Left lobe of liver (tissue), 2 donors: ENCODE measurements at places on chromosomes 5 and 9.

DNA sequence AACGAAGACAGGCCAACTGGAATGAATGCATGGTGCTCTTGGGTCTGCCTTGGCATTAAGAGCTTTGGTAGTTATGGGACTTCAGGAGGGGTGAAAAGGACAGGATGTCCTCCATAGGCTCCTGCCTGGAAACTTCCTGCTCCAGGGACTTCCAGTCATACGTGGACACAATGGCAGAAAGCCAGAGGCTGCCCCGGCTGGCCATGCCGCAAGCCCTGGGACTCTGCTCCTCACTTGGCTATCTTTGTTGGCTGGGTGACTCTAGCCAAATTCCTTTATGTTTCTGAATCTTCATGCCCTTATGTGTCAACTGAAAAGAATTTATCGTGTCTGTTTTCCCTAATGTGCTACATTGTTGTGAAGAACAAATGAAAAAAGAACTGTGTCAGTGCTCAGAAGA is 136.9 kb downstream of the SIL1 start:
- DNase-seq = peak; percentile 87

DNA sequence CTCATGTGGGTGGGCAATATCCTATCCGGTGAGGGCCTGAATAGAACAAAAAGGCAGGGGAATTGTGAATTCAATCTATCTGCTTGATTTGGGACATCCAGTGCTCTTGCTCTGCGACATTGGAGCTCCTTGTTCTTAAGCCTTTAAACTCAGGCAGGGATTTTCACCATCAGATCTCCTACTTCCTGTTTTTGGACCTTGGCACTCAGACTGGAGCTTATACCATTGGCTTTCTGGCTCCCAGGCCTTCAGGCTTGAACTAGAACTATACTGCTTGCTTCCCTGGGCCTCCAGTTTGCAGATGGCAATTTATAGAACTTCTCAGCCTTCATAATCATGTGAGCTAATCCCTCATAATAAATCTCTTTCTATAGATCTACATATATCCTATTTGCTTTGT is 134.3 kb upstream of the CLINT1 start:
- no peak for DNase-seq

DNA sequence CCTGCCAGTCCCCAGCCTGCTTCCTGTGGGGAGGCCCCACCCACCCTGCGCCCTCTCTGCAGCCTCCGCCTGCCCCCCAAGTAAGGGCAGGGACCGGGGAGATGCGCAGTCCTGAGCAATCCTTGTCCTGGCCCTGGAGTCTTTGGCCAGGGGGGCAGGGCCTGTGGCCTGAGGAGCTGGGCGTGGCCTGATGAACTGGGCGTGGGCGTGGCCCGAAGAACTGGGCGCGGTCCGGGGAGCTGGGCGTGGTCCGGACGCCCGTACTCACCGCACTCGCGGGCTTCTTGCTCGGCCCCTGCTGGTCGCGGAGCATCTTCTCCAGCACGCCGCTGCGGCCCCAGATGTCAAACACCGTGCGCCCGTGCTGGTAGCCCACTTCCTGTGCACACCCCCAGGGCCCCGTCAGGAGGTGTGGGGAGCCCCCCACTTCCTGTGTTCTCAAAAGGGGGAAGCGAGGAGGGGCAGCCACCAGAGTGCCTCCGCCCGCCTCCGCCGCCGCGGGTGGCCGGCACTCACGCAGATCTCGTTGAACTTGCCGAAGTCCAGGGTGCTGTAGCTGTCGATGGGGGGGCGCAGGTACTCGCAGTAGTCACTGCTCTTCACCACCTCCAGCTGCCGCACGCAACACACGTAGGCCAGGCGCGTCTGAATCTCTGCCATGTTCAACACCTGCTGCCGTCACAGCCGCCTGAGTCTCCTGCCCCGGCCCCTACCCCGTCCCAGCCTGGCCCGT is 2.7 kb upstream of the NSMF start:
- DNase-seq = no peak

DNA sequence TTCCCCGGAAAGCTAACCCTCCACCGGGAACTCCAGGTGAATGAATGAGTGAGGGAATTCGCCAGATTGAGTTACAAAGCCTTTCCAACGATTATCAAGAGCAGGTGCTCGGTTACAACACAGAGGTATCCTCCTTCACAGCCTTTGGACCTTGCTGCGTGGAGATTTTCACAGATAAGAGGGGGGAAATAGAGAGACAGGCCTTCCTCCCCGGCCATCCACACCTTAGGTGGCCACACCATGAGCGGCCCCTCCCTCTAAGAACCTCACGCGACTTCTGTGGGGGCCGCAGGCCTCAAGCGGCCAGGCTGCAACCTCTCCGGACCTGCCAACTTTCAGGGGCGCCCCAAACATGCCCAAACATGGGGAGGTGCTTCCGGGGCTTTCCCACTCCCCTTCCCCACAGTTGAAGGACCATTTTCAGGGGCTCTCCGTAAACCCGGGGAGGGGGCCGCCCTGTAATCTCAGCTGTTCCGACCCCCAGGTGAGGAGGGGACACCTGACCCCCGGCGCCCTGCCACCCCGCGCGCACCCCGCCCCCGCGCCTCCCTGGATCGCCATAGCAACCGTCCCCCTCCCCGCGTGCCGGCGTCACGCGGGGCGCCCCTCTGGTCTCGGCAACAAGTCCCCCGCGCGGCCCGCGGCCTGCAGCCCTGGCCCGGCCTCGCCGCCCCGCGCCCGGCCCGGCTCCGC is 603 bp downstream of the DENND1A start:
- DNase-seq = peak; percentile 66

- peak; percentile 66 for DNase-seq
Observed at GRCh38 chr9:69122549-69123141, 51.4 kb upstream of the TJP2 start.

DNA sequence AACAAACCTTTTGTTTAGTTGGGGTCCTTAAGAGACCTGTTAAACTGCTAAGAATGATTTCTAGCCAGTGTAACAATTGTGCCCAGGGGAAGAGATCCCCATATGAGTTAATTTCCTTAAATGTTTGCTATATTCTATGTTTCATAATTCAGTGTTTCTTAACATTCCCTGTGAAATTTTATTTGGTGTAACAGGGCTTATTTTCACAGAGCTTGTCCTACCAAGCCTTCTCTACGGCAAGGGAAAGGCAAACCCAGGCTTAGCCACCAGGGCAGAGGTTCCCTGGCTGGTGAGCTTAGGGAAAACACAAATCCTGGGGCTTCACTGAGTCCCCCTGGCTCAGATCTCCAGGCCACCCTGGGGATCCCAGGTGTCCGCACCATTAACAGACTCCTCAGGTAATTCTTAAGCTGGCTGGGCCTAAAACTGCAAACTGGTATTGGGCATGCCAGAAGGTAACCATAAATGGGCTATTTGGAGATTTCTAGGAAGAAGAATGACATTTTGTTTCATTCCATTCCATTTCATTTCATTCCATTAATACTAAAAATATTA is 17.0 kb upstream of the LCP2 start:
- no peak for DNase-seq

- DNase-seq = peak; percentile 43
Observed at GRCh38 chr5:435961-436640, 6.9 kb upstream of the EXOC3 start.

DNA sequence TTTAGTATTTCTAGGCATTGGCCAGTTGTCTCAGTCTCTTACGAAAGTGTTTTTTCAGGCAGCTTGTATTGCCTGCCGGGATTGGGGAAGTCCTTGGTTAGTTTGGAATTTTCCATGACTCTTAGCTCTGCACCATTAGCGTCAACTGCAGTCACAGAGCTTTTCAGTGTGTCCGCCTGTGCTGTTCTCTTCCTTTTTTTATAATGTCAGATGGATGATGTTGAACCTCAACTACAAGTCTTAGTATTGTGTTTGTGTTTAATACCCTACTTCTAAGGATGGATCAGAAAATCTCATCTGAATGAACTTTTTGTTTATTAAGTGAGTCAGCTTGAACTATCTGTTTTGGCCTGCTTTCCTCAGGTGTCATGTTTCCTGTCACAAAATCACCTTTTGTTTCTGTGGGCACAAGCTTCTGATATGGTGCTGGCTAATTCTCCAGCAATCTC is 33.1 kb downstream of the ATP6V0E1 start:
- peak; percentile 48 for DNase-seq

- DNase-seq = no peak
Observed at GRCh38 chr9:27427272-27427643, 96.8 kb upstream of the IFNK start.

GRCh38 chr5:15441433-15442192 is 58.4 kb upstream of the FBXL7 start:
- DNase-seq = no peak

GRCh38 chr9:108837530-108837929 is 18.3 kb downstream of the ACTL7B start:
- no peak for DNase-seq

DNA sequence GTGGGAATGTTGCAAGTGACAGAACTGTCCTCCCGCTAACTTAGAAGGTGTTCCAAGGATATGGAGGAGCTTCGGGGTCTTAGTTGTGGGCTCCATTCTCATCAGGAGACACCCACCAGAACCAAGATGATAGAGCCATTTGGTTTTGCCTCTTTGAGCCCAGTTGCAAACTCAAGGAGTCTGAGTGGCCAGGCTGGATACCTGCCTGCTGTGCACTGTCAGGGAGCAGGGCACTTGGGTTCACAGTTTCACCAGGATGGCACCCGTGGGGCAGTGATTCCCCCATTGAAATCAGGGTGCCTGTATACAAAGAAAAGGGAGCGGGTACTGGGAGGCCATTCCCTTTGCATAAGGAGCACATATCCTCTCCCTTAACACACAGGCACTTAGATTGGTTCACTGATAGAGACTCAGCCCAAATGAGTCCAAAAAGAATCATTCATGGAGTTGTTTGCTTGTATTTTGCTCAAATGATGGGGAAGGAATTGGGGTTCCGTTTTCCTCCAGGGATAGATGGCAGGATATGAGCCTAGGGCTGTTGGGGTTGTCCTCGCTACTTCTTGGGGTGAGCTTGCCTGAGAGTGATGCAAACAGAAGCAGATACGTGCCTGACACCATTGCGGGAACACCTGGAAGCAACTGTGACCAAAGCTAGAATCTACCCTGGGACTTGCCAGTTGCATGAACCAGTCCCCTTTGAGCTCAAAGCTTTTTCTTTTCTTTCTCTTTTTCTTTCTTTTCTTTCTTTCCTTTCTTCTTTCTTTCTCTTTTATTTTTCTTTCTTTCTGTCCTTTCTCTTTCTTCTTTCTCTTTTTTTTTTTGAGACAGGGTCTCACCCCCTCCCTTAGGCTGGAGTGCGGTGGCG is 1.3 kb upstream of the PRR7 start:
- DNase-seq = no peak

DNA sequence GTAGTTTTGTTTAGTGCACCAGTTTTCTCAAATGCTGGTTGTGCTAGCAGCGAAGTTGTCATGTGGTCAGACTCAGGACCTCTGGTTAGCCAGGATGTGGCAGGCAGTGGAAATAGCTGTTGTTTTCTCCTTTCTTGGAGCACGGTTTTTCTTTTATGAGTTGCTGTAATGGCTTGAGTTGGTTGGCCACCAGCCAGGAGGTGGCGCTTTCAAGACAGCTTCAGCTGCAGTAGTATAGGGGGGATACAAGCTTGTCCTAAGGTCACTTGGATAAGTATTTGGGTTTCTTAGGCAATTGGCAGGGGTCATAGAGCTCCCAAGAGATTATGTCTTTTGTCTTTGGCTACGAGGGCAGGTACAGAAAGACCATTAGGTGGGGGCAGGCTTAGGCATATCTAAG is 274.2 kb upstream of the TARS1 start:
- no peak for DNase-seq

GRCh38 chr9:12817702-12818101 is 42.9 kb downstream of the LURAP1L start:
- DNase-seq = peak; percentile 84

- DNase-seq = no peak
Observed at GRCh38 chr5:159657298-159657697, 259.0 kb upstream of the ADRA1B start.

DNA sequence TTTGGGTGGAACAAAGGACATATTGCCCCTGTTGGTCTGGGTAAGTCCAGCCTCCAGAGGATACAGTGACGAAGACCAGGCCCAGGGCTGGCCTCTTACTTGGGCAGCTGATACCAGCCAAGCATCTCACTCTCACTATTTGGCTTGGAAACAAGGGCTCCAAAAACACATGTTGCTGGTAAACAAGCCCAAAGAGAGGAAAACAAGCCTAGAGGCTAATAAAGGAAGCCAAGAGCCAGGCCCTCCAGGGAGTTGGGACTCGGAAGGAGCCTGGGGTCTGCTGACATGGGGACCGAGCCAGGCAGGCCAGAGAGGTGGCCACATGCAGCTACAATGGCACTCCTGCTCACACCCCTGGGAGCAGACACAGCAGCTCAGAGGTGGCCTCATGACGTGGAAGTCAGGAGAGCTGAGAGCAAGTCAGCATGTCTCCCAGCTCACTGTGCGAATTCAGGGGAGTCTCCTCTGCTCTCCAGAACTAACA is 5.7 kb downstream of the SPARC start:
- no peak for DNase-seq

- DNase-seq = no peak
Observed at GRCh38 chr5:6446042-6446441, 2.6 kb upstream of the UBE2QL1 start.

GRCh38 chr9:133103183-133103986 is 17.7 kb downstream of the RALGDS start:
- DNase-seq = peak; percentile 73

DNA sequence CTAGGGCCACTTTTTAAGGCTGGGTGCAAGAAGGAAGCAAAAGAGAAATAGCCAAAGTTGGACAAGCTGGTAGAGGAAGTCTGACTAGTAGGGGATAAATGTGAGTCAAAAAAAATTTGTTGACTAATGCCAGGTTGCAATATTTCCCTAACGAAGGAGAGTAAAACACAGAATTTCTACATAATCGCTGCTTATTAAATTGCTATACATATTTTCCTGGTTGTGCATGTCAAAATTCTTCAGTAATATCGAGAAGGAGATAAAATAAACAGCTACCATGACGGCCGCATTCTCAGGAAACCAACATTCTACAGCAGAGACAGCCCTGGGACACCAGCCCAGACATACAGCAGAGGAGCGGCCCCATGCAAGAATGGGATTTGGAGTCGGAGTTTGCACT is 148.3 kb downstream of the ESM1 start:
- DNase-seq = no peak

DNA sequence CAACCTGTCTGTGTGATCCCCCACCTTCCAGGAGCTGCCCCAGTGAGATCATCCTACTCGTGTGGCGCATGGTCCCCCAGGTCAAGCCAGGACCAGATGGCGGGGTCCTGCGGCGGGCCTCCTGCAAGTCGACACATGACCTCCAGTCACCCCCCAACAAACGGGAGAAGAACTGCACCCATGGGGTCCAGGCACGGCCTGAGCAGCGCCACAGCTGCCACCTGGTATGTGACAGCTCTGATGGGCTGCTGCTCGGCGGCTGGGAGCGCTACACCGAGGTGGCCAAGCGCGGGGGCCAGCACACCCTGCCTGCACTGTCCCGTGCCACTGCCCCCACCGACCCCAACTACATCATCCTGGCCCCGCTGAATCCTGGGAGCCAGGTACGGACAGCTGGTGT is 43.7 kb downstream of the RGS3 start:
- DNase-seq = no peak
